ENCODE measurements at places on chromosomes 7 and 10.

- DNase-seq: no peak
These were observed 3.7 kb upstream of the ABHD11 start for GRCh38 chr7:73742338-73742752.

DNA sequence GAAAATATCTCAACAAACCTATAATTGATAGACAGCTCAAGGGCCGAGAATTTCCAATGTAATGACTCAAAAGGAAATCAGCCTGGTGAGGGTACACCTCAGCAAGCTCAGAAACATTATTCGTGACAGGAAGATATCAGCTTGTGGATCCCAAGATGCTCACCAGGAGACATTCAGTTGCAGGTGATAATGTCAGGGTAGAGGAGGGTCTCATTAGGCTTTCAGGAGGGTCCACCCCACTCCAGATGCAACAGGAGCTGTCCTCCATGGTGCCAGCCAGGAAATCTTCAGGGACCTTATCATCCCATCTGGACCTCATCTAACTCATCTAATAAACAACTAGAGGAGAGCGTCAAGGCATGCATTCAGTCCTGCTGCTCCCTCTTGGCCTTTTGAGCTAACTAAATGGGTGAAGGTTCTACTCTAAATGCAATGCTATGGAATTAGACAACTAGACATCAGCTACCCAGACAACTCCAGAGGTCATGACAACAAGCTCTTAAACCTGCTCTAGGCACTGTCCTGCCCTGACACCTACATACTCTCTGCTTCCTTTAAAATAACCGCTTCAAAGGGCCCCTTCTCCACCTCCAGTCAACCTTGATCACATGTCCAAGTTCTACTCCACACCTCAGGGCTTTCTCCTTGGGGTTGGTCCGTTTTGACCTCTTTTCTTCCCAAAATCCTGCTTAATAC is 4.3 kb upstream of the GIMAP5 start:
- no peak for DNase-seq

DNA sequence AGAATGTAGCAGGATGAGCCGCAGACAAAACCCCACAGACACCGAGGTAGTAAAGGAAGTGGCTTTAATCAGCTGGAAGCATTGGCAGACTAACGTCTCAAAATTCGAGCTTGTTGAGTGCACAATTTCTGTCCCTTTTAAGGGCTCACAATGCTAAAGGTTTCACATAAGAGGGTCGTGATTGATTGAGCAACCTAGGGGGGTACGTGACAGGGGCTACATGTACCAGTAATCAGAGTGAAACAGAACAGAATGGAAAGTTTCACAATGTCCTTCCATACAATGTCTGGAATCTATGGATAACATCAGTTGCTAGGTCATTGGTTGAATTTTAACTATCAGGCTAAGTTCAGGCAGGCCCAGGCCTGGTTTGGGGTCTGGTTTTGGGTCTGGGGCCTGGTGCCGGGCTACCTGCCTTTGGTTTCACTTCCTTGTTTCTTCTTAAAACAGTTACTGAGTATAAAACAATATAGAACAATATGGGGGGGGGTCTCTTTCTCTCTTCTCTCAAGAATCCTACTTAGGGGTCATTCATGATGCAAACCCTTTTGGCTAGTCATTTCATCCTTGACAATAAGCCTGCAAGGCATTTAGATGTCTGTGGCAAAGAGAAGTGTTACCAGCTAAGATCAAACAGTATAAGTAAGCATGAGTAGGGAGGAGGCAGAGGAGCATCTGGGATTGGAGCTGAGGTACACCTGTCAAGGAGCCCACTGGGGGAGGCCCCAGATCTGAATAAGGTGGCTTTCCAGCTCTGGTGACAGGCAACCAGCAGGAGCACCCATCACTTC is 364.1 kb downstream of the TNS3 start:
- DNase-seq: no peak

- DNase-seq: no peak
These were observed 34.8 kb downstream of the CUL1 start for GRCh38 chr7:148733496-148733895.

DNA sequence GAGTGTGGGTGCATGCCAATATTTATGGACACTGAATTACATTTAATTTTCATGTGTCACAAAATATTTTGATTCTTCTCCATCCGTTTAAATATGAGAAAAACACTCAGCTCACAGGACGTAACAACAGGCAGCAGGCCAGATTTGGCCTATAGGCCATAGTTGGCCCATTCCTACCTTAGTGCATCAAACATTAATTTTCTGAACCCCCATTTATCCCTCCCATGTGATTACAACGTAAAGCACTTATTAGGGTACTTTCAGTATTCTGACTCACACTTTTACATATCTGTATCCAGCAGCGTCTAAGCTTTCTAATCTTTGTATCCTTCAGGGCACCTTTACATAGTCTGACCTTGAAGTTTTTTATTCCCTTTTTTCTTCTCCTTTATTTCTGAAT is 4.0 kb downstream of the IDI1 start:
- DNase-seq: no peak

- peak; percentile 62 for DNase-seq
These were observed at the start of gene HTRA1 for GRCh38 chr10:122461367-122461728. Gene HTRA1, plus strand, starts transcription at chr10:122461553. Its CDS starts 100 bp downstream, at chr10:122461653.

- no peak for DNase-seq
These were observed 448.1 kb downstream of the GATA3 start for GRCh38 chr10:8502573-8502972.

GRCh38 chr7:15751191-15751701 is 64.8 kb upstream of the MEOX2 start:
- DNase-seq: no peak

DNA sequence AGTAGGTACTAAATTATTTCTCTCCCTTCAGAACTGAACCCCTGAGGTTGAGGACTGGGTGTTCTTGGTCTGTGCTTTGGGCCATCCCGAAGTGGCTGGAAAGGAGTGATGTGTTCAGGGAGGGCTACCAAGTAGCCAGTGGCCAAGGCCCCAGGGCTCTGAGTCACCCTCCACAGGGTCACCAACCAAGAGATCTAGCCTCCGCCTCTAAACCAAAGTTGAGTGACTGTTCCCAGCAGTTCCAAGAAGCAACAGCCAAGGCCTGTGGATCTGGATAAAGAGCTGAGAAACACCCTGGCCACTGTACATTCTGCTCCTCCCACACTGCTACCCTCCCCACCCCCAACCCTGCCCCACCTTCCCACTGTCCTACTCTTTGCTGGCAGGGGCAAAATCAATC is 35.5 kb upstream of the KCNMA1 start:
- DNase-seq: peak; percentile 46

DNA sequence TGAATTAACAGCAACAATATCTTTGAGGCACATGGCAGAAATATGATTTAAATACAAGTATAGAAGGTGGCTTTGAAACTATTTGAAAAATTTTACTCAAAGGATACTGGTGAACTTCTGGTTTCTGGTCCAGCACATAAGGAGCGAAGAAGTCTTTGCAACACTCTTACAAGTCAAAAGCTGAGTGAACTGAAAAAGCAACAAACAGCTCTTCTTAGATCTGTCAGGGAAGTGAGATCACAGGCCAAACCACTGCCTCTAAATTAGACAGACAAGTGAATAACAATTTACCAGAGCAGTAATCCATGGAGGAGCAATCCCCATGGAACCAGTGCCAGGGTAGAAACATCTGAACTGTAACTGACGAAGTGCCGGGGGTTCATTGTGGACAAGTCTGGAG is 9.6 kb upstream of the VWC2 start:
- no peak for DNase-seq

GRCh38 chr7:28301148-28301641 is 111.1 kb upstream of the CREB5 start:
- DNase-seq: peak; percentile 15

DNA sequence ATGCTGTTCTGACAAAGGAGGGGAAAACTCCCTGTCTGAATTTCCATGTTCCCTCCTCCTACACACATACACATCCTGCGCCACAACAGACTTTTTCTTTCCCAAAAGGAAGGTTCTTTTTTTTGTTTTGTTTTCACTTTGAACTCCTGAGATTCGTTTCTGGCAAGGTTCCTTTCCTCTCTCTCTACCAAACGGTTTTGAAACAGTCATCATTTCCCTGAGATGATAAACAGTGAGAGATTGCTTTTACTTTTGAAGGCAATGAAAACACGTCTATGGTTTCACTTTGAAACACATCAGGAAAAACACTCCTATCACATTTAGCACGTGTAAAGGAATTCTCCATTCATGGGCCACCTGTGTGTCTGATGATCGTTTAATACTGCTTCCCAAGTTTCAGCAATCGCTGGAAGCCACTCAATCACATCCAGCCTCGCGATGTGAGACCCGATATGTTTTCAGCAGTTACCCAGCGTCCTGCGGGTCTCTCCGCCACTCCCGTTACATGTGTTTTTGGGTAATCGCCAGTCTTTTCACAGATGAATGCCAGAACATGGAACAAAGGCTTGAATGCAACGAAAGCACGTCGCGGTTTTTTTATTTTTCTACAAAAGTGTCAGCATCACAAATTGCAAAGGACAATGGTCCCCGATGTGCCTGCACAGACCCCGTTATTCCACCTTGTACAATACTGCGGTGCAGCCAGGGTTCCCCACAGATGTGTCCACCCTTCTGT is 62.8 kb upstream of the CUX1 start:
- peak; percentile 46 for DNase-seq

DNA sequence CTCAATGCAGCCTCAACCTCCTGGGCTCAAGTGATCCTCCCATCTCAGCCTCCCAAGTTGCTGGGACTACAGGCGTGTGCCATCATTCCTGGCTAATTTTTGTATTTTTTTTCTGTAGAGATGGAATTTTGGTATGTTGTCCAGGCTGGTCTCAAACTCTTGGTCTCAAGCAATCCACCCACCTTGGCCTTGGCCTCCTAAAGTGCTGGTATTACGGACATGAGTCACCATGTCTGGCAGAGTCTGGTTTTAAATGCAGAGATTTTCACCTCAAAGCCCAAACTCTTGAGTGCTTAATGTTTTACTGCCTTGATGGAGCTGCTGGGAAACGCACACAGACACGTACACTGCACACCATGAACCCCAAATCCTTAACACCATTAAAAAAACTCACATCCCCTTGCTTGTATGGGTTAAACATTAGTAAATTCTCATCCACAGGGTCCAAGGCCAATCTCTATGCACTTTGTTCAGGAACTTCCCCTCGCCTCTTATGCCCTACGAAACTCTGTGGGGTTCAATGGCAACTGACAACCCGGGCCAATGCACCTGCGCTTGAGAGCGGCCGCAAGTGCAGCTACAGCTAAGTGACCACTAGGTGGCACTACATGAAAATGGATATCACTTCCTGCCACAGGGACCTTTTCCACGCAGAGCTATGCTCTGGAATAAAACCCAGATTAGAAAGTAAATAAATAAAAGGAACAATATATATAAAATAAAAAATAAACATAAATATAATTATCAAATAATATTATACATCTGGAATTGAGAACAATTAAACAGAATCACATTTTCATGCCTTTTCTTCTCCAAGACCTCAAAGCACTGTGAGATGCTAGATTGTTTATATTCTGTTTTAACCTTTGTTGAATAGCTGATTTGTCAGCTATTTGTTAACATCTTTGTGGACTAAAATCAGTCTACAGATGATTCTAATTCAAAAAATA is 66.9 kb upstream of the AFAP1L2 start:
- DNase-seq: peak; percentile 31

DNA sequence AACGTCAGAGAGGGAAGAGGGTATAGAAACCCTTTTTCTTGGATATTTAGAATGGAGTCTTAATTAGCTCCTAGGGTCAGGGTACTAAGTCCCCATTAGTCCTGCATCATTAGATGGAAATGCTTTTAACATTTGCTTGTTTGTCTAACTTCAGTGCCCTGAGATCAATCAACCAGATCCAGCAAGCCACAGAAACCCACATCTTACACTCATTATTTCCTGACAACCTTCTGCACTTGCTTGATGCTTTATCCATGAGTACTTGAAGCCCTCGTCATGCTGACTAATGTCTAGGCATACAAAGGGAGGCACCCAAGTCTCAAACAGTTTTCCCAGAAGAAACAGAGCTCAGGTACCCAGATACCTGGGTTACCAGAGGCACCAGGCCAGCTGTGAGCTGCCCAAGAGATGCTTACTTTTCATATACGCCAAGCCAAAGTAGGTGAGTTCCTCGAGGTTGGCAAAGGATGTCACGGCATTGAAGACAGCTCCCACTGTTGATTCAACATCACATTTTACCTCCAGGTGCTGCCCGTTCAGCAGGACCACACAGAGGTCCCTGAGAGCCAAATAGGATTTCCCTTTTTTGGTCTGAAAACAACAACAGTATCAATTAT is 42.7 kb downstream of the FRMPD2 start:
- peak; percentile 39 for DNase-seq

DNA sequence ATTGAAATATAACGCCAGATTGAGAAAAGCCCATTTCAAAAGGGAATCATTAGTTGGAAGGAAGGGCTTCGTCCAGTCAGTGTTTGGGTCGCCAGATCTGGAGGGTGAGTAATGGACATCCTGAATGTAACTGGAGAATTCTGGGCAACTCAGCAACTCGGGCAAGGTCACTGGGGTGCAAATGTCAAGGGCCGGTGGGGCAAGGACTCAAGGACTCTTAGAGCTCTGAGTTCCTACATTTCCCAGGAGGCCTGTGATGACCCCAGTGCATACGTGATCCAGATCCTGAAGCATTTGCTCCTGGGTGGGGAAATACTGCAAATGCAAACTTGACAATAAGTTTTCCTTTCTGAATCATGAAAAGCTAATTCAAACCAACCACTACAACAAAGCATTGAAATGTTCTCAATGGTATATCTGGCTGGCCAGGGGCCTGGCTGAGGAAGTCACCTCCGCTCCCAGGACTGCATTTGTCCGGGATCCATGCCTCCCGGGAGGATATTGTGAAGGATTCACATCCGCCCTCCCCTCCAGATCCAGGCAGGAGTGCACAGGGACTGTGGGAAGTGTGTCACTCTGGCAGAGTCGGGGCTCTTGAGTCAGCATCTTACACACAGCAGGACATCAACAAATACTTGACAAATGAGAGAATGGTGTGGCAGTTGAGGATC is 164.0 kb downstream of the FANK1 start:
- DNase-seq: peak; percentile 90

- DNase-seq: no peak
These were observed 5.0 kb downstream of the COL26A1 start for GRCh38 chr7:101367676-101368075.

- no peak for DNase-seq
These were observed 162.1 kb downstream of the KCNMA1 start for GRCh38 chr10:77475522-77475921.

DNA sequence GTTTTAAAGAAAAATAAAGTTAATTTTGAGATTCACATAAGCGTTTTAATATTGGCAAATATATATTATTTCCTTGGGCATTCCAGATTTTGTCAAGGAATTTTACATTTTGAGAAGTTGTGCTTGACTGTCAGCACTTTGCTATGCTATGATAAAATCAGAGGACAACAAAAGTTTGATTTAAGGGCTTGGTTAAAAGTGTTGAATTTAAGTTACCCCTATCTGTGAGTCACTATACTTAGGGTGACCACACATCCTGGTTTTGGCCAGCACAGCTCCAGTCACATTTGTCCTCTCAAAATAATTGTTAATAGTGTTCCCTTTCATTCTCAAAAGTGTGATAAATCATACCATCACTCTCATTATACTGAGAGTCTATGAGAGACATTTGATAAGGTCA is 34.2 kb upstream of the ANK3 start:
- peak; percentile 66 for DNase-seq
